Activated CD4-positive, CD25-positive, alpha-beta regulatory T cell treated with anti-CD3 and anti-CD28 coated beads, Interleukin-2, amount 50 U/mL, for 72 hours (primary cell): ENCODE measurements at places on chromosomes 3 and 15.

DNA sequence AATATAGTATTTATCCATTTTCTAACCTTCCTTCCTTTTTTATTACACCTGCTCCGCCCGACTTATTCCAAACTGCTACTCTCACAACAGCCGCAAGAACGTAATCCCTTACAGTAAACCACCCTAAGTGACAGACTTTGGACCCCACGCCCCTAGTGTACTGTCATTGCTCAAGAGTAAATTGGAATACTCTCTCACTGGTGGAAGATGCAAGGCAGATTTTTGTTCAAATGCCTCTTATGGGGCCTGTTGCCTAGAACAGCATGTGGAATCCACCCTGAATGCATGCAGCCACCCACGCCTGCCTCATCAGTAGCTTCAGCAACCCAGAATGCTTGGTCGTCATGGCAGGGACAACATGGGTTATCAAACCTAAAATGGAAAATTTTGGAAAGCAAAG is 226.2 kb upstream of the ST8SIA2 start:
- no peak for DNase-seq

DNA sequence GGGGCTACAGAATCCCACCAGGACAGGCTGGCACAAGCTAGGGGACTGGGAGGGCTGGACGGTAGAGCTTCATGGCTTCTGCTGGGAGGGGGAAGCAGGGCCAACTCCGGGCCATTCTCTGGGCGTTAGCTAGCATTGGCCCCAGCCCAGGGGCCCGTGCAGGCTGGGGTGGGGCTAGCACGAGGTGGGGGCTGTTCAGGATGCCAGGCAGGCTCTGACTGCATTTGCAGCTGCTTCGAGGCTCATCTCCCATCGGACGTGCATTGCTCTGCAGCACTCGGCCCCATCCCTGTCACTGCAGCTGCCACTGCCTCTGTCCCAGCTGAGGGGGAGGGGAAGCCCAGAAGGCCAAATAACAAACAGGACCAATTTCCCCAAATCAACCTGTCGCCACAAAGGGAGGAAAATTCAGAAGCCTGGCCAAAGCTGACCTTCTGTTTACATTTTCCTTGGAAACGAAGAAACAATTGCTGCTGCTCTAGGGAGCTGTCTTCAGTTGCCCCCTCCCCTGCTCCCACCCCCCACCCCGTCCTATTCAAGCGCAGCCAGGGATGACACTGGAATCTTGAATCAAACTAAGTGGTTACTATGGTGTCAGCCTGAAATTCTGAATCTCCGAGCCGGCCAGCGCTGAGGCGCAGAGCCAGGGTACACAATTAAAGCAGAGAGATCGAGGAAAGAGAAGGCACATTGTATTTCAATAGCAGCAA is 138.8 kb upstream of the PRR20G start:
- DNase-seq: no peak

- DNase-seq: no peak
Observed at GRCh38 chr3:186385856-186386602, 24.0 kb upstream of the DGKG start.

DNA sequence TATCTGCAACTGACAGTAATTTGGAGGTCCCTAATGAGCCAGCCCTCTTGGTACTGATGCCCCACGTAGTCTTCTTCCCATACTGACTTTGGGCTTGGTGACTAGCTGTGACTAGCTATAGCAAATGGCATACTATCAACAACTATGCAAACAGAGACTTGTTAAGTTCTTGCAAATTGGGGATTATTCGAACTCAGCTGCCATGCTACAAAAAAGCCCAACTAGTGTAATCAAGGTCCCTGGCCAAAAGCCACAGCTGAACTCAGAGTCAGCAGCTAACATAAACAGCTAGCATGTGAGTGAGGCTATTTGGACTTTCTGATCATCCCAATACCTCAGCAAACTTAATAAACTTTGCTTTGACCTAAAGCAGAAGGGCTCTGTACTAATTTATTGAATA is 121.2 kb upstream of the PLXND1 start:
- DNase-seq: no peak

- no peak for DNase-seq
Observed at GRCh38 chr15:39931615-39932014, 2.3 kb upstream of the EIF2AK4 start.

DNA sequence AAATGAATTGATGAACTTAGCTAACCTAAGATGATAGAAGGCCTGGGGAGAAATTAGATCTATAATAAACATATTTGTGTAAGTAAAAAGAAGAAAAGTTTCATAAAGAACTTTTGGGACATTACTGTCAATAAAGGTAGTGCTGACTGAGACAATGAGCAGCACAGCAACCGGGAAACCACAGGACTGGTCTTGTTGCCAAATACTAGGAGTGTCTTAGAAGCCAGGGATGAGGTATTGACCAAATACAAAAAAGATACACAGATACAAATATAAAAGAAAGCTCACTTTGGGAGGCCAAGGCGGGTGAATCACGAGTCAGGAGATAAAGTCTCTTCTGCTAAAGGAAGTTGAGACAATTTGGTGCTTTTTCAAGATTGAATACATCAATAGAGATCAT is 362.4 kb upstream of the ZNF385D start:
- DNase-seq: no peak

GRCh38 chr15:94432279-94432678 is 200.9 kb downstream of the MCTP2 start:
- no peak for DNase-seq

GRCh38 chr3:63132461-63133250 is 145.5 kb upstream of the SYNPR start:
- DNase-seq: no peak

- no peak for DNase-seq
Observed at GRCh38 chr3:138296639-138297038, 33.0 kb downstream of the NME9 start.

DNA sequence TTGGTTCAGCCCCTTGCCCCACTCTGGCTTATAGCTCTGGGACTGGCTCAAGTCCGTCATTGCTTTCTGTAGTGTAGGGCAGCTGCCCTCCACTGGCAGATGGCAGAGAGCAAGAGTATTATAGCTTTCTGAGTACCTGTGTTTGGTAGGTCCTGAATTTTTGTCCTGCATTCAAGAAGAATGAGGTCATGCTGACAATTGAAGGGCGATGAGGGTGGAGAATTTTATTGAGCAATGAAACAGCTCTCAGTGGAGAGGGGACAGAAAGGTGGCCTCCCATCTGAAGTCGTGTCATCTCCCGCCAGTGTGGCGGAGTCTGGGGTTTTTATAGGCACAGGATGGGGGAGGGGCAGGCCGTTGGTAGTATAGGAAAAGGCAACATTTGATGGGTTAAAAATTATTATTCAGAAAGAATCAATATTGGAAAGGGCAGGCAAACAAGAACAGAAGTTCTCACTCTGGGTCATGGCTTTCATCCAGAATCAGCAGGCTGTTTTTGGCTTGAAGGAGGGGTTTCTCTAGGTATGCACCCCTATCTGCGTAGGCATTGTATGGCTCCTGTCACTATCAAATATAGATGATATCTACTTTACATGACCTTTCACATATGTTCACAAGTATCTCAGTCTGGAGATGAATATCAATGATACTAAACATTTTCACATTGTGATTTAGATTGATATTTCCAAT is 1239.7 kb upstream of the ALCAM start:
- no peak for DNase-seq

DNA sequence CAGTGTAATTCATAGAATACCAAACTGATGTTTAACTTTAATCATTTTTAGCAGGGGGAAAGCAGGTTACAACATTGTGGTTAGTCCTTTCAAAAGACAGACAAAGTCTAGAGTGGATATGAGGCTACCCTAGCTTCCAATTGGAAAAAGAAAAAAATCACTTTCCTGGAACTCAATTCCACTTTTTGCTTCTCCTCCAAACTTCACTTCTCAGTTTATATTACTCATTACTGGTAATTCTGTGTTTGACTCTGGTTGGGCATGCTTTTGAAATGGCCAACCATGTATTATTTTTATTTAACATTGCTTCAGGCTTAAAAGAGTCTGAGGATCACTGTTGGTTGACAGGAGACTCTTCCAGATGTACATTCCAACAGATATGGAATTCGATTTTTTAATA is 84.8 kb downstream of the RAP2B start:
- no peak for DNase-seq
